ENCODE measurements at places on chromosomes 7 and 10.

DNA sequence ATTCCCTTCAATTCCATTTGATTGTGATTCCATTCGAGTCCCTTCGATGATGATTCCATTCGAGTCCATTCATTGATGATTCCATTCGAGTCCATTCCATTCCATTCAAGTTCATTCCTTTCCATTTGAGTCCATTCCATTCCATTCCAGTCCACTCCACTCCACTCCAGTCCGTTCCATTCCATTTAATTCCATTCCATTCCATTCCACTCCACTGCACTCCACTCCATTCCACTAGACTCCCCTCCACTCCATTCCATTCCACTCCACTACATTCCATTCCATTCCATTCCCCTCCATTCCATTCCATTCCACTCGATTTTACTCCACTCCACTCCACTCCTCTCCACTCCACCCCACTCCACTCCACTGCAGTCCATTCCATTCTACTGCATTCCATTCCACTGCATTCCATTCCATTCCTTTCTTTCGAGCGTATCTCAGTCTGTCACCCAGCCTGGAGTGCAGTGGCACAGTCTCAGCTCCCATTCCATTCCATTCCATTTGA is 115.7 kb downstream of the ZNF92 start:
- DNase-seq: no peak

GRCh38 chr10:100713859-100714565 is 31.4 kb upstream of the PAX2 start:
- DNase-seq: no peak

DNA sequence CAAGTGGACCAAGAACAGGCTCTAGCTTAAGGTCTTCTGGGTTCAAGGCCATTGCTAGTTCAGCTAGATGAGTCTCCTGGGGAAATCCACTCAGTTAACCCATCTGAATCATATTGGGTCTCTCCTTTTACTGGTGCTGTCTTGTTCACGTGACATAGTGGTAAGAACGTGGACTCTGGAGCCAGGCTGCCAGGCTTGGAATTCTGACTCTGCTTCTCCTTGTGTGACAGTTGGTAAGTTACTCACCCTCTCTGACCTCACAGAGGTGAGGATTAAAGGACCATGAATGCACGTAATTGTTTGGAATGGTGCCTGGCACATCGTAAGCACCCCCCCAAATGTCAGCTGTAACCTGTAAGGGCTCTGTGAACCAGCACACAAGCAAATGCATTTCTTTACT is 9.7 kb upstream of the CALU start:
- DNase-seq: no peak

- no peak for DNase-seq
These were observed 6.2 kb downstream of the C10orf105 start for GRCh38 chr10:71713135-71714030.

- DNase-seq: no peak
These were observed 341.3 kb downstream of the ARL4A start for GRCh38 chr7:13028825-13029099.

DNA sequence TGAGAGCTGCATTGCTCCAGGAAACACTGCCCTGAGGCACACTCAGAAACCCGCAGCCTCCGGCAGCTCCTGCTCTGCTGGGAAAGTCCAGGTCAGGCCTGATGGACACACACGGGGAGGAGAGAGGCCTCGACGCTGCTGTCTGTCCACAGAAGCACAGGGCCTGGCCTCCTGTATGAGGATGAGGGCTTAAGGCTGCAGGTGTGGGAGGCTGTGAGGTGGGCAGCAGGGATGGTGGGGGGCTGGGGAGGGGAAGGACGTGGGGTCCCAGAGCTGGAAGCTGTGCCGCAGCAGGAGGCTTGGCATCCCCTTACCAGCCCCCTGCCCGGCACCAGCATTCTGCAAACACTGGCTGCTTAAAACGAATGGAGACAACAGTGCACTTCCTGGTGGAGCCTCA is 186.2 kb downstream of the DNAJB6 start:
- no peak for DNase-seq

DNA sequence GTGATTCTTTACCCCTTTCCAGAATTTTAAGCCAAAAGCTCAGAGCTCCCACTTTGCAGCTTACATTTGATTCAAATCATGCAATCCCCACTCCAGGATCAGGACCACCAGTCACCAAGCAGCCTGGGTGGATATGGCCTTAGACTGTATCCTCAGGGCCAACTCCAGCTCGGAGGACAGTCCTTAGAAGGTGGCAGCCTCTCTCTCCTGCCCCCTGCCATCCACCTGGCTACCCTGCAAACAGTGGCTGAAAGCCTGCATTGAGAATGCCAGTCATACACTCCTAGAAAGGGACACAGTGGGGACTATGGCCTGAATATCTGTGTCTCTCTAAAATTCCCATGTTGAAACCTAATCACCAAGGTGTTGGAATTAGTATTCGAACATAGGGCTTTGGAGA is 50.0 kb upstream of the KCNMA1 start:
- DNase-seq: no peak
